ENCODE measurements at places on chromosomes 12 and 14. TPM values are rescaled to one million over a fixed set of nuclear protein-coding genes. Genes with fewer than 3 reads are reported as not detected.
A peak's percentile ranks its signal among the peaks of the same experiment; 100 is the strongest.

DNA sequence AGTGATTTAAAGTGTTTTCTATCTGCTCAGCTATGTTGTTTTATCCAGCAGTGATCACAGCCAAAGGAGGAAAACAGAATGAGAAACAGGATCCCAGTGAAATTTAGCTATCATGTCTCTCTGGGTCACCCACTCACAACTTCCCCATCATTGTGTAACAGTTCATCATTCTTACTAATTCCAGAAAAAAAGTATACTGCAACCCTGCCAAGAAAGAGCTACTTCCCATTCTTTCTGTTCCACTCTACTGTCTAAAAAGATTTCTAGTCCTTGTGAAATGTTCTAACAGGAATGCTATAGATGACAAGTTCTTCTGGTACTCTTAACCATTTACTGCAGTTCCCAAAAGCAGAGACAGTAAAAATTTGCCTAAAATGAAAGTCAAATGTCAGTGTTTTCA lies 39.2 kb upstream of the CD163 start:
- no peak for DNase-seq

GRCh38 chr12:48758186-48758585 lies 30.7 kb downstream of the ADCY6 start:
- DNase-seq = no peak

DNA sequence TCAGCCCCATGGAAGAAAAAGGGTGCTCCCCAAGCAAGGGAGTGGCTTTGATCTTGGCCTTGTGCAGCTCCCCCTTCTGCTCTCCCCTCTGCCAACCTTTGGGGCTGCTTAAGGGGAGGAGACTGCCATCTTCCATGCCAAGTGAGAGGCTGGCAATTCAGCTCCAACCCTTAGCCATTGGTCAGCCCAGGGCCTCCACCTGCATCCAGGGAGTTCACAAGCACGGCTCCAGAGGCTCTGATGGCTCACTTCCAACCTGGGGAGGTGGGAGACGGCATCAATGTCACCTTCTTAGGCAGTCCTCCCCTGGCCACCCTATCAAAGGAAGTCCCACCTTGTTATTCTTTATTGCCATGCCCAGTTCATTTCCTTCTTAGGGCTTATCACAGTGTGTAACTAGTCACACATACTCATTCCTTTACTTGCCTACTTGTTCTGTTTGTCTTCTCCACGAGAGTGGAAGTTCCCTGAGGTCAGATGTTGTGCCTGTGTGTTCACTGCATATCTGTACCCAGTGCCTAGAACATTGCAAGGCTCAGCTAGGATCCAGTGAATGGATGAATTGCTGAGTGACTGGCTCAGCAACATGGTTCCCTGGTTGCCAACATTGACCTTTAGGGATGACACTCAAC lies 5.0 kb downstream of the HDAC7 start:
- DNase-seq = no peak

DNA sequence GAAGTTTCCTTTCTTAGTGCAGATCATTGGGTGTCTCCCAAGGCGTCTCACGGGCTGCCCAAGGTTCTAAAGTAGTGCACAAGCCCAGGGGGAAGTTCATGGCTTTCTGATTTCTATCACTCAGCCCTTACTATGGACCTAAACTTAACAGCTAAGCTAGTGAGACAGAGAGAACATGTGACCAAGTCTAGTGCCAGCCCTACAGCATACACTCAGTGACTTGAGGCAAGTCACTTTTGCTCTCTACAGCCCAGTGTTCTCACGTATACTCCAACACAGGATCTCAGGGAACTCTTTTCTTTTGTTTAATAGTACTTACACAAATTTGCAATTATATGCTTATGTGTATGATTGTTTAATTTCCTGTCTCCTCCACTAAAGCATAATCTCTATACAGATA lies 48.6 kb downstream of the NKX2-1 start:
- no peak for DNase-seq

DNA sequence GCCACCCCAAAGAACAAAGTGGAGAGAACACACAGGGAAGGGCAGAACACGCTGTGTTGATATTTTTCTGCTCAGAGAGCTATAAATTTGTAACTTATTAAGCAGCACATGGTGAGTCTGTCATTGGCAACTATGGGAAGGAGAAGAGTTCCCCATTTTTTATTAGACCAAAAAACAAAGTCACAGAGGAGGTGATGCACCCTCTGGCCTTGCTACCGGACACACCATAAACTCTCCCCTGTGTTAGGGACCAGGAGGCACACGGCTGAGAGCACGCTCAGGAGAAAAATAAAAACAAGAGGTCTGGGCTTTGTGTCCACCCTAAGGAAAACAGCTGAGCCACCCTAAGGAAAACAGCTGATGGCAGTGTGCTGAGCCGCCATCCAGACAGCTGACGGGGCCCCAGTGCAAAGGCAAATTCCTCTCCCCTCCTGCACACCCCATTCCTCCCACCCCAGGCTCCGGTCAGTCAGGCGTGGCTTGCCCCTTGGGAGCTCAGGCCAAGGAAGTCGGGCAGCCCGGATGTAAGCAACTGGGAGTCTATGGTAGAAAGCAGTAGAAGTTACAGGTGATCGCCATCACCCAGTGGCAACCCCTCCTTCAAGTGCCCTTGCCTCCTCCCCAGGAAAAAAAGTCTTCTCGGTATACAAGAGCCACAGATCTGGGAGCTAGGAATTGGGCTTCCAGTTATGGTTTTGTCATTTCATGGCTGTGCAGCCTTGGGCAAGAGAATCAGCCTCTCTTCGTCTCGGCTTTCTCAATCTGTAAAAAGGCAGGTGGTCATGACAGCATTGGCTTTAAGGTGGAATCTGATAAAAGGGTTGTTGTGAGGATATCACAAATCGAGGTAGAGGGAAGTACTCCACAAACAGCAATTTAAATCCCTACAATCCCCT lies 2.4 kb downstream of the PXN start:
- DNase-seq = no peak

GRCh38 chr14:72644758-72645489 lies 249.0 kb downstream of the DPF3 start:
- DNase-seq = no peak

GRCh38 chr14:49972823-49973222 lies 79.9 kb downstream of the ARF6 start:
- no peak for DNase-seq

DNA sequence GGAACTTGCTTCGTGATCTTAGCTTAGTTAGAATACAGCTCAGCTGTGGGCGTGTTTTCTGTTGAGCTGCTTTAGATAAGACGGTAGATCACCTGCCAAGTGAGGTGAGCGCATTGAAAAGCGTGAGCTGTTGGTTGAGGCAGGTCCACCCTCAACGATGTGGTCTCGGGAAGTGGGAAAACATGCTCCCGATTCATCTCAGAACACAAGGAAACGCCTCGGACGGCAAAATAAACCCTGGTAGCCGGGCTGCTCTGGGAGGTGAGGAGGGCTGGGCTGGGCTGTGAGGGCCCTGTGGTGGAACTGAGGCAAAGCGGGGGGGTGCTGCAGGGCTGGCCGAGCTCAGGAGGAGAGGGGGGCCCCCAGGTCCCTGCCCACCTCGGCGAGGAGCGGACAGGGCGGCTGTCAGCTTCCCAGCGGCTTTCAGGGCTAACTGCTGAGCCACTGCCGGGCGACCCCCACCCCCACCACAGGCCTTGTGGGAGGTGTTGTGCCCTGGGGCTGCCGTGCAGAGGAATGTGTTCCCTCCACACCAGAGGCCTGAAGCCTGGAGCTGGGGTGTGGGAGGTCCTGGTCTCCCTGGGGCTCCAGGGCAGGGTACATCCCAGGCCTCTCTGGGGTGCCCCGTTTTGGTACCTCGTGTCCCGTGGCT lies 30.7 kb downstream of the NOC4L start:
- DNase-seq = no peak

GRCh38 chr12:70948976-70949336 lies 28.4 kb upstream of the PTPRR start:
- DNase-seq = no peak

DNA sequence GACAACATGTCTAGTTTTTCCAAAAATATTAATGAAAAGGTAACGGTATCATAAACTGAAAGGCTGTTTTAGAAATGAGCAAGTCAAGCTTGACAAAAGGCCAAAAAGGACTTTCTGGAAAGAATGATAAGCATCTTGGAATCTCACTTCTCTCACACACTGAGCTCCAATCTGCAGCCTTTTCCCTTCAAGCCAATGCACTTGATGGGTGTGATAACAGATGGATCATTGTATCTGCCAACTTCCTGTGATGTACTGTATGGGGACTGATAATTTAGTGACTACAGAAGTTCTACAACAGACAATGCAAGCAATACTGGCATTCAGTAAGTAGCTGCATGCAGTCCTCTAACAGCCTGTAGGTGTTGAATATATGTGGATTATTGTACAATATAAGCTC lies 147.1 kb downstream of the MED13L start:
- no peak for DNase-seq

DNA sequence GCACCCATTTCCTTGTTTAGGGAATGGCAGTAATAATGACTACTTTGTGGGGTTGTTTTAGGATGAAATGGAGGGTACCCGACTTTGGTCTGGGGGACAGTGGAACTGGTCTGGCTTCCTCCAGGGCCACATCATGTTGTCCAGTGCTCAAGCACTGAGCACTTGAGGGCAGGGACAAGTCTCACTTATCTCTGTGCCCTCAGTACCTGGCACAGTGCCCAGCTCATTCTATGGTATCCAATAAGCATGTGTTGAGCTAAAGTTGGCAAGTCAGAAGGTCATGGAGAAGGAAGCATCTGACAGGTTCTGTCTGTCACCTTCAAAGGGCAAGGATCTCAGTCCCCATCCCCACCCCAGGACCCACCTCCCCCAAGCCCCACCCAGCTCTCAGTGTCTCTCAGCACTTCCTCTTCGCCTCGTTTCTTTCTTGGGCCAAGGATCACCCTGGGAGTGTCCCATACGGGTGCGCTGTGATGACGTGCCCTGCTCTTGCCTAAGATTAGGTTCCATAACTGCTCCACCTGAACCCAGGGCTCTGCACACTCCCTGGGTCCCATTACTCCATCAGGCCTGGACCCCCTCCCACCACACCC lies 24.3 kb upstream of the TMEM106C start:
- DNase-seq = no peak

DNA sequence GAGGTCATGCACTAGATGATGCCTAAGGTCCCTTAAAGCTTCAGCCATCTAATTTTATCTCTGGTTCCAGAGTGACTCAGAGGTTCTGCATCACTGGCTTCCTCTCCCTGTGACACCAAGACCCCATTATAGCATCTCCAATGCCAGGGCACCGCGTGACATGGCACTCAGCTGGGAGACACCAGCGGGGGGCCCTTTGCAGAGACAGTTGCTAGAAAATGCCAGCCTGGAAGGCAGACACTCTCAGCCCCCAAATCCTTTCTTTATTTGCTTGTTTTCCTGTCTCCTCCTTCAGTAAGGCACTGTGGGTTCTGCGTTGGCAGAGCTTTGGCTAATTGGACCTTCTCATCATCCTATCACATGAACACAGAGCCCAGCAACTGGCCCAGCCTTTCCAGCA lies 123.5 kb upstream of the VRK1 start:
- no peak for DNase-seq

GRCh38 chr12:49349266-49349665 lies 2.6 kb downstream of the DNAJC22 start:
- no peak for DNase-seq

- no peak for DNase-seq
These were observed 337.5 kb downstream of the FLRT2 start for GRCh38 chr14:85867450-85867849.

GRCh38 chr12:47616440-47616839 lies 89.4 kb downstream of the RPAP3 start:
- DNase-seq = no peak

GRCh38 chr12:124140944-124141486 lies 153.9 kb upstream of the RFLNA start:
- DNase-seq = no peak

- DNase-seq = peak; percentile 41
These were observed 58.8 kb upstream of the GPR68 start for GRCh38 chr14:91303091-91303923.

GRCh38 chr14:89349171-89350008 lies 67.6 kb downstream of the FOXN3 start:
- no peak for DNase-seq

- DNase-seq = no peak
These were observed 154.2 kb downstream of the APAF1 start for GRCh38 chr12:98799146-98799810.

DNA sequence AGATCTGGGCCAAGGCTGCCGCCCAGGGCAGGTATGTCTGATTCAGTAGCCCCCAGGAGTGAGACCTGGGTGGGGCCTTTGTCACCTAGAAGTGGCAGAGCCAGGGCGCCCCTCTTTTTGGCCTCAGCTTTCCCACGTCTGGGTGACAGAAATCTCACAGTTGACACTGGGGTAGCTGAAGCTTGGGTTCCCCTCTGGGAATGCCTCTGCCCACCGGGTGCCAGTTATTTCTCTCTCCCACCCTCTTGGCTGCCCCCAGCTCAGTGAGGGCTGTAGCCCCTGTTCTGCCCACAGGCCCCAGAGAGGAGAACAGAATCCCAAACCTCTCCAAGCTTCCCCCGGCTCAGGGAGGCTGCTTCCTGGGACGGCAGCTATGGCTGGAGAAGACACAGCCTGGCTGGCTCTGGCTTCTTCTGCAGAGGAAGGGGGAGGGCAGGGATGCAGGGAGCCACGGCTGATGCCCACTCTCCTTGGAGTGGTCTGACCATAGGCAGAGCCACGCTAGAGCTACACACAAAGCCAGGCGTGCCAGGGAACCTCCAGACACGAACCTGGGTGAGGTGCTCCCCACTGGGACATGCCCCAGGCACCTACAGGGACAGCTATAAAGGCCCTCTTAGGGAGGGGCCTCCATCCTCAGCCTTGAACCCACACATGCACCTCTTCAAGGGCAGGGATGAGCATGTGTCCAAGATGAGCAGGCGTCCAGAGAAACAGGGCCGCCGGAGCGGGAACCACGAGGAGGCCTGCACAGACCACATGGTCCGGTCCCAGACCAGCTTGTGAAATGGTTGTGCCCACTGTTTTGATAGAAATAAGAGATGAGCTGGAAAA lies 51.7 kb downstream of the BEGAIN start:
- peak; percentile 31 for DNase-seq

The MAX gene
- total RNA-seq = 105 TPM

The MNAT1 gene
- total RNA-seq = 21.5 TPM

The SLC22A17 gene
- 10.6 TPM for total RNA-seq

The RD3L gene
- total RNA-seq = not detected

The APEX1 gene
- 103 TPM for total RNA-seq

The PAPLN gene
- total RNA-seq = 10.7 TPM

The EIF2S3B gene
- total RNA-seq = 0.68 TPM

The L3HYPDH gene
- total RNA-seq = 17.9 TPM

The CLBA1 gene
- 10.5 TPM for total RNA-seq

The ACVRL1 gene
- 242 TPM for total RNA-seq

The OTX2 gene
- total RNA-seq = not detected

The TEX22 gene
- total RNA-seq = 3.8 TPM

The AKAP3 gene
- total RNA-seq = 3.2 TPM

The DNAJC22 gene
- total RNA-seq = 0.18 TPM

The SOCS4 gene
- total RNA-seq = 17.9 TPM

Data from lower lobe of right lung (tissue), 2 donors.